Ovary (tissue), 10 donors: ENCODE measurements at places on chromosomes 3 and 15. TPM values are rescaled to one million over a fixed set of nuclear protein-coding genes. Genes with fewer than 3 reads are reported as not detected.

DNA sequence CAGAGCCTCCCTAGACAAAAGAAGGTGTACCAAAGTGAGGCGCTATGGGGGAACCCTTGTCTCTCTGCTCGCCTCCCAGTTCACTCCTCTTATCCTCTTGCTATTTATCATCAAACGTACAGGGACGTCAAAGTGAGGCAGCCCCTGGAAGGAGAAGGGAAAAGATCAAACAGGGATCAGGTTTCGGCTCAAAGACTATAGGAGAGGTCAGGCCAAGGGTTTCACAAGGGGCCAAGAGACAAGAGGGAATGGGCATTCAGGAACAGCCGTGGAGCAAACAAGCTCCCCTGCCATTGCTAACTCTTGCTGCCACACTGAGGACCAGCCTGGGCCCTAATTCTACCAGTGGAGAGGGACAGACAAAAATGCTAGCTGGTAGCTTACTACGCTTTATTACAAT is 168.7 kb downstream of the GREM1 start:
- H3K27me3 ChIP-seq: no peaks in the 10 kb centered on the region
- H3K27ac ChIP-seq: no peak overlapping the region
- H3K4me1 ChIP-seq: no peaks in the 10 kb centered on the region
- H3K36me3 ChIP-seq: no peaks in the 10 kb centered on the region

DNA sequence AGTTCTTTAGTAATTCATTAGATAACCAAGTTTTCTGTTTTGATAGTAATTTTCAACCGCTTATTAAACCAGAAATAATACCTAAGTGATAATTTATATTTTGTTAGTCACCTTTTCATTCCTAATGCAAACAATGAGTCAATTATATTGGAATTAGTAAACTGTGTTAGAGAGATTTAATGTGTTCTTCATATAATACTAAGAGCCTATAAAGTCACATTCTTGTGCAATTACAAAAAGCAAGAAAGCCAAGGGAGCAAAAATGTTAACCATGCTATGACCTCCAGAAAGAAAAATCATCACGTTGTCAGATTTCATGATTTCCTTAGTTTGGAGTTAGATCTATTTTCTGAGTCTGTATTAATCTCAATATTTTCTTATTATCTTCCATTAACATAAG is 108.8 kb upstream of the SAMMSON start:
- H3K36me3 ChIP-seq: no peaks in the 10 kb centered on the region
- no peak for DNase-seq
- no peak overlapping the region for H3K27ac ChIP-seq
- H3K27me3 ChIP-seq: no peaks in the 10 kb centered on the region
- H3K4me1 ChIP-seq: no peaks in the 10 kb centered on the region
- no peak overlapping the region for H3K4me3 ChIP-seq

DNA sequence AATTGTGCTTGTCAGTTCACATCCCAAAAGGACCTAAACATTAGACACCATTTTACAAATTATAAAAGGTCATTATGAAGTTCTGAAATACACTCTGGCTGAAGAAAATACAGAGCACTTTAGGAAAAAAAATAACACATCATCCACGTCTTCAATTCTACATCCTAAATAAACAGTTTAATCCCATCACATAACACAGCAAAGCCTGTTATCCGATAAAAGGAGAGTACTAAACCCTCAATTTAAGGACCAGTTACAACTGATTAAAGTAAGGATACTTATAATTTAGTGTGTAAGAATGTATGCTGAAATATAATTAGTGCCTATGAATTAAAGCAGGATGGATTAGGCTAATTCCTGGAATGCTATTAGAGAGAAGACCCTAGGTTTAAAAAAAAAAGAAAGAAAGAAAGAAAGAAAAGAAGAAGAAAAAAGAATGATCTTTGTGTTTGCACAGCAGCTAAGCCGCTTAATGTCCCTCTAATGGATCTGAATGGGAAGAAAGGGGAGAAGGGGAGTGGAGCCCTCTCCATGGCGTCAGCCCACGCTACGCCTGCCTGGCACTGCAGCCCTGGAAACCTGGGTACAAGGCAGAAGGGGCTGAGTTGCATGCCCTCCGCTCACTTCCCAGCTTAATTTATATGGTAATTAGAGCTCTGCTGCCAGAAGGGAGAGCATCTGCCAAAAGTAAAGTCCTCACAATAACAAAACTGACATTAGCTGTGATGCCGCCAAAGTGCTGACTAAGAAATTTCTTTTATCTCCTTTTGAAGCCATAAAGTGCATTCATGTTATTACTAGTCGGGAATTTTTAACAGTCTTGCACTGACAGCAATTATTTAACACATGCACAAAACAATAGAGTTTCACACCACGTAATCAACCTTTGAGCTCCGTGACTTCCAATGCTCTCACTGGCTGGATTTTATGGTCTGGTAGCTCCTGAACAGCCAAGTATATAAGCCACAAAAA is 90.0 kb downstream of the FSIP1 start:
- H3K4me3 ChIP-seq: no peak overlapping the region
- peaks cover 1% of the 10 kb centered on the region for H3K4me1 ChIP-seq
- H3K27ac ChIP-seq: no peak overlapping the region
- H3K36me3 ChIP-seq: no peaks in the 10 kb centered on the region
- H3K27me3 ChIP-seq: no peaks in the 10 kb centered on the region

GRCh38 chr3:107128946-107129345 is 248.3 kb upstream of the CCDC54 start:
- DNase-seq: no peak
- H3K27ac ChIP-seq: no peak overlapping the region
- H3K36me3 ChIP-seq: no peaks in the 10 kb centered on the region
- peaks cover 5% of the 10 kb centered on the region for H3K4me1 ChIP-seq
- H3K27me3 ChIP-seq: no peaks in the 10 kb centered on the region

The CLEC3B gene
- total RNA-seq: 7.0 TPM

The MOBP gene
- total RNA-seq: 0.08 TPM

GRCh38 chr15:57735431-57735830 is 28.9 kb downstream of the POLR2M start:
- peaks cover 1% of the 10 kb centered on the region for H3K4me1 ChIP-seq
- no peaks in the 10 kb centered on the region for H3K36me3 ChIP-seq
- H3K4me3 ChIP-seq: no peak overlapping the region
- no peak for DNase-seq

The KIF23 gene
- 1.0 TPM for total RNA-seq

DNA sequence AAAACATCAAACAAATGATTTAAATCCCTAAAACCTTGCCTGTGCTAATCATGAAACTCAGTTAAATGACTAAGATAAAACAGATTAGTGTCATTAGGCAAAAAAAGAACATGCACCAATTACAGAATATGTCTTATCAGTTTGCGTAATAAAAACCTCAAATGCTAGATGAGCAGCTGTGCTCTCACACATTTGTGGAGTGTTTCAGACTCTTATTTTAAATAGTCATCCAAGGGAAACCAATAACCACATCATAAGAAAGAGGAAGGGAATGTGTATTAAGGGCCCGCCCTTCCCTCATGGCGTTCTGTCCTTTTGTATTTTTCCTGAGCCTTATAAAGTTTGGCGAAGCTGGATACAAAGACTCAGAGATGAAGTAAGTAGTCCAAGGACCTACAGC is 6.6 kb downstream of the SAMMSON start:
- no peaks in the 10 kb centered on the region for H3K36me3 ChIP-seq
- DNase-seq: no peak
- no peaks in the 10 kb centered on the region for H3K4me1 ChIP-seq
- H3K27ac ChIP-seq: no peak overlapping the region
- no peak overlapping the region for H3K4me3 ChIP-seq

GRCh38 chr15:26873846-26874245 is 7.0 kb downstream of the GABRA5 start:
- no peak overlapping the region for H3K27ac ChIP-seq
- DNase-seq: no peak
- H3K27me3 ChIP-seq: no peaks in the 10 kb centered on the region
- H3K4me1 ChIP-seq: no peaks in the 10 kb centered on the region

The NPRL2 gene
- 19.4 TPM for total RNA-seq

DNA sequence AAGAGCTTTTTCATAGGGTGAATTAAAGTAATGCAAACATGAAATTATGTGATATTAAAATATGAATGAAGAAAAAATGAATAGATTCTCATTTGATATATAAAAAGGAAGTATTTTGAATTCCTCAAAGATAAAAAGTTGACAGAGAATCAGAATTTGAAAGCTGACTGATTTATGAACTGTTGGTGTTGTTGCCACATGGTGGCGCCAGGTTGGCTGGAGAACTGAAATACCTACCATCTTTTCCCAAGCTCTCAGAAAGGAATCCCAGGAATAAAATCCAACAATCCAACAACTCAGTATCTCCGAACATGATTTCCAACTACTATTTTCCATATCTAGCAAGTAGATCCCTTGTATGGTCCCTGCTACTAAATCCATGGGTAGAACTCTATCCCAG is 3.1 kb downstream of the MYRIP start:
- no peak for DNase-seq
- H3K27me3 ChIP-seq: no peaks in the 10 kb centered on the region
- H3K4me3 ChIP-seq: no peak overlapping the region
- H3K36me3 ChIP-seq: no peaks in the 10 kb centered on the region
- H3K4me1 ChIP-seq: peaks cover 4% of the 10 kb centered on the region
- no peak overlapping the region for H3K27ac ChIP-seq

The ASB14 gene
- not detected for total RNA-seq

GRCh38 chr15:47755941-47756340 is 38.6 kb downstream of the SEMA6D start:
- H3K27me3 ChIP-seq: no peaks in the 10 kb centered on the region
- H3K27ac ChIP-seq: no peak overlapping the region
- H3K4me1 ChIP-seq: peaks cover 3% of the 10 kb centered on the region
